RKO (cell line): ENCODE measurements at places on chromosomes 1 and 21.

DNA sequence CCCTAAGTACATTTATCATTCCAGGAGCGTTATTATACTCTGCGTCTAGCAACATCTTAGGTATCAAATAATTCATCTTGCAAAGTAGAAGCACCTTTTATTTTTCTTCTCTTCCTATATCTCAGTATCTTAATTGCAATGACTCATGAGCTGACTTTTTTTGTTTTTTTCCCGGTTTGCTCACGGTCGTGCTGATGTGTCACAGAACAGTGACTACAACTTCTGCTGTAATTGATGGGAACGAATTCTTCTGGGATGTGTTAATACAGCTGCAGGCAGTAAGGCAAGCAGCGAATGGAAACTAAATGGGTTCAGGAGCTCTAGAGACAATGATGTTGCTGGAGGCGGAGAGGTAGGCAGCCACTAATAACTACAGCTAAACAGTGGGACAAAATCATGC, 89.8 kb upstream of the TMPRSS15 start:
- peak; percentile 90 for DNase-seq

GRCh38 chr1:203521074-203521794, 27.3 kb downstream of the OPTC start:
- no peak for DNase-seq

- no peak for DNase-seq
These were observed 777.0 kb downstream of the PLA2G4A start for GRCh38 chr1:187605736-187606135.

DNA sequence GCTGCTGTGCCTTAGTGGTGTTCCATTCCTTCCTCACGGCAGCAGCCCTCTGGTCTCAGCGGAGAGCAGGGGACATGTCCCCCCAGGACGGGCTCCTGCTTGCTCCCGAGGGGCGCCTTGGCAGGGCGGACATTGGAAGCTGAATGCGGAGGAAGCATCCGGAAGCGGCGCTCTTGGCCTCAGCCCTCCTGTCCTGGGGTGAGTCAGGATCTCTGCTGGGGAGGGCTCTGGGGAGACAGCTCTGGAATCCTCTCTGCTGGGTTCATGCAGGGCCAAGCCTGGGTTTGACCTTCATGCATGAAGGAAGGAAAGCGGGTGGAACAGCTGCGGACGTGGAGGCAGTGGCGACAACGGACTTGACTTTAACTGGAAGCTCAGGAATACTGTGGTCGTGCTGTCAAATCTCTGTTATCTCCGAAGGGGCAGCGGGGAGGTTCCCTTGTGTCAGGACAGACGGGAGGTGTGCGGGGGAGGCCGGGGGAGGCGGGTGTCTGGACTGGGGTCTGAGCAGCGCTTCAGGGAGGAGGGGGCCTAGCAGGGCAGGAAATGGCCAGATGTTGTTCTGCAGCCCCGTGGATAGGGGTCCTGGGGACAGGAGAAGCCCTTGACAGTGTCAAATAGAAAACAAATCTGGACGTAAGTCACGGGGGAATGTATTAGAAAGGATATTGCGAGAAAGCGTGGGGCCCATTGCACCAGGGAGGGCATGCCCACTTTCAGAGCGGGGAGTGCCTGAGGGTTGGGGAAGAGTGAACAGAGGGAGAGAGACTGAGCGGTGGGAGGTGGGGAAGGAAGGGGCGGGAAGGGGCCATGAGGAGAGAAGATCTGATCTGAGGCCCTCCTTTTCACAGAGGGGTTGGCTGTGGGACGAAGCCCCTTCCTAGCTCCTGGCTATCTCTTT, 26.6 kb downstream of the CRYAA start:
- no peak for DNase-seq

DNA sequence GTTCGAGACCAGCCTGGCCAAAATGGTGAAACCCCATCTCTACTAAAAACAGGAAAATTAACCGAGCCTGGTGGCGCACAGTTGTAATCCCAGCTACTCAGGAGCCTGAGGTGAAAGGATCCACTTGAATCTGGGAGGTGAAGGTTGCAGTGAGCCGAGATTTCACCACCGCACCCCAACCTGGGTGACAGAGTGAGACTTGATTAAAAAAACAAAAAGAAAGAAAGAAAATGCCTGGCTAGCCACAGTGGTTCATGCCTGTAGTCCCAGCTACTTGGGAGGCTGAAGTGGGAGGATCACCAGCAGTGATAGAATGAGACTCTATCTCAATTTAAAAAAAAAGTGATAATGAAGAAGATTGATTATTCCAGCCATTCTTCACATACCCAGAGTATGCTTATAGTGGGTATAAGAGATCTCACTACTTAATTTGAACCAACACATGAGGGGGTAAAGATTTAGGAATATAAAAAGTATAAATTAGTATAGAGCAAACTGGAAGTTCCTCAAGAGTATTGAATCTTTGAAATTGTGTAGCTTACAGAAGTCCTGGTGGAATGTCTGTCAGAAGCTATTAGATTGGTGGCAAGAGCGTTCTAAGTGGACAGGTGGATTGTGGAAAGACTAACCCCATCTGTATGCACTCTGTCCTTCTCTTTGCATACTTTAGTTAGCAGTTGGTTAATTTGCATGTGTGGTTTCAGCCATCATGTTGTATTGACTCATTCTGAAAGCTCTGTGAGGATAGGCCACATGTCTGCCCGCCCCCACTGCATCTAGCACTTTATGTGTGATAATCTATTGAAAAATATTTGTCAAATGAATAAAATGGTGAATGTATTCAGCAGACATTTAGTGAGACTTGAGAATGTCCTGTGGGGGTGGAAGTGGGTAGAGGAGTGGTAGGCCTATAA, 25.0 kb downstream of the RLF start:
- DNase-seq: peak; percentile 20

DNA sequence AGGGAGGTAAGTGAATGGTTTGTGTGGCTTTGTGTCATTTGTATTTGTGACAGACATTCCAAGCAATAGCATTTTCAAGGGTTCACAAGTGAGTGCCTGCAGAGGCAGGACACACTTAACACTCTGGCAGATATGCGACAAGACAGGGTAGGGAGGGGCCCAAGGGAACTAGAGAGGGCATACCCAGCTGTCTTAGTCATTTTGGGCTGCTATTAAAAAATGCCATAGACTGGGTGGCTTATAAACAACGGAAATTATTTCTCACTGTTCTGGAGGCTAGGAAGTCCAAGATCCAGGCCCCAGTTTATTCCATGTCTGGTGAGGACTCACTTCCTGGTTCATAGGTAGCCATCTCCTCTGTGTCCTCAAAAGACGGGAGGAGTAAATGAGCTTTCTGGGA, 137.4 kb downstream of the FGGY start:
- no peak for DNase-seq

DNA sequence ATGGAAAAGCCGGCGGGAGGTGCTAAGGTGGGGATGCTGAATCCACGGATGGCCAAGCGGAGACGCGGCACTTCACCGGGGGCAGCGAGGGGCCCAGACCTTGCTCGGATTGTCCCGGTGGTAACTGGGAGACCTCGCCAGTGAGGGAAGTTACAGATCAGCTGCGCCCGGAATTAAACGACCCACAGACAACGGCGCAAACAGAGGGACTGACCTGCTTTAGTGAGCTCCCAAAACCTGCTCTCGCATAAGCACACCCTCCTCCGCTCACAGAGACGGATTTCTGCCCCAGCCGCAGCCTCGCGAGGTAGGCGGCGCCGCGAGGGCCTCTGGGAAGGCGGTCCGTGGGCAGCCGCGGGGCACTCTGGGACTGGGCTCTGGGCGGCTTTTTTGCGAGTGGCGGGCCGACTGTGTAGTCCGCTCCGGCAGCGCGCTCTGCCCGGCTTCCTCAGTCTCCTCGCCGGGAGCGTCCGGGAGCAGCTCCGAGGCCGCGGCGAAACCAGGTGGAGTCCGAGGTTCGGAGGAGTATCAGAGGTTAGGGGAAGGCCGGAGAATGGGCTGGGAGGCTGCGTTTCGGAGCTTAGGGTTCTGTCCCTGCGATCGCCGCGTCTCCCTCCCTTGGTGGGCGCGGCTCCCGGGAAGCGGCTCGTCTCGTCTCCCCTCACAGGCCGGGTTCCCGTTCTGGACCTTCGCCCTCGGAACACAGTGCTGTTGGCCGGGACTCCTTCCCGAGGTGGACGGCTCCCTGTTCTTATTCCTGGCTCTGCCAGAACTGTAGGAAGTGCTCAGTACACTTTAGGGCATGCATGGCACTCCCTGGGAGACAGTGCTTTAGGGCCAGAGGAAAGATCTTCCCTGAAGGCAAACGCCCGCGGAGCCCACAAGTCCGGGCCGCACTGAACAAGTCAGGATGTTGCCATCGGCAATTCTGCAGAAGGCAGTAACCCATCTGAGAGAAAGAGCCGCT, at the start of gene EXO5:
TSS of gene EXO5 (plus strand) at position 393 of the 967 bp plus-strand sequence. CDS start 5,778 bp downstream, outside the sequence.
- DNase-seq: peak; percentile 84

GRCh38 chr1:38820860-38821259, 38.7 kb downstream of the RRAGC start:
- DNase-seq: no peak

GRCh38 chr1:72705921-72706320, 423.6 kb upstream of the NEGR1 start:
- no peak for DNase-seq

GRCh38 chr1:205172729-205173366, 38.7 kb downstream of the DSTYK start:
- DNase-seq: peak; percentile 85

DNA sequence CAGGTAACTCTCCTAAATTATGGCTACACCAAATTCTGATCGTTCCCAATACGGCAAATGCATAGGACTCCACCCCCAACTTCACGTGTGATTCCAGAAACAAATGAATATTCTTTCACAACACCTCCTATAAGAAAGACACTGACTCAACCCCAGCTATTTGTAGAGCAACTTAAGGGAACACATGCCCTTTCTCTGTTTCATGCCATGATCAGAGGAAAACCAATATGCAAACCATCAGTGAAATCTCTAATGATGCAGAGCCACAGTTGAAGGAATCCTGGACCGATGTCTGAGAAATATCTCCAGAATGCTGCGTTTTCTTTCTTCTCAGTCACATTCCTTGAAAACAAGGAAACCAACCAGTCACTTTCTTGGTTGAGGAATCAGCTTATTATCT, 164.2 kb upstream of the PTBP2 start:
- DNase-seq: no peak

DNA sequence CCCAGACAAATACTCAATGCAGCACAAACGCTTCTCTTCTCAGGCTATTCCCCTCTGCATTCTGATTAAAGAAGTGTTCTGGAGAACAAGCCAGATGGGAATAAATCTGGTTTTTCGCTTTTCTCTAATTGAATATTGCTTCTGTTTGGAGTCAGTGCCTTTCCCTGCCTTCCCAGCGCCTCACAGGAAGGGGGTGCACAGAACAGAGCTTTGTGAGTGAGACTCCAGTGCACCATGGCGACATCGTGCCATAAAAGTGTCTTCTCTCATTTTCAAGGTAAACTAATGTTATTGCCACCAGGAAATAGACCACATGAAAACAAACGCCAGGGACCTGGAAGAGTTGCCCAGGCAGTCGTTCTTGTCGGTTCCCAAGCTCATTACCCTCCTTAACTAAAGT, 43.6 kb upstream of the SLC45A1 start:
- no peak for DNase-seq

DNA sequence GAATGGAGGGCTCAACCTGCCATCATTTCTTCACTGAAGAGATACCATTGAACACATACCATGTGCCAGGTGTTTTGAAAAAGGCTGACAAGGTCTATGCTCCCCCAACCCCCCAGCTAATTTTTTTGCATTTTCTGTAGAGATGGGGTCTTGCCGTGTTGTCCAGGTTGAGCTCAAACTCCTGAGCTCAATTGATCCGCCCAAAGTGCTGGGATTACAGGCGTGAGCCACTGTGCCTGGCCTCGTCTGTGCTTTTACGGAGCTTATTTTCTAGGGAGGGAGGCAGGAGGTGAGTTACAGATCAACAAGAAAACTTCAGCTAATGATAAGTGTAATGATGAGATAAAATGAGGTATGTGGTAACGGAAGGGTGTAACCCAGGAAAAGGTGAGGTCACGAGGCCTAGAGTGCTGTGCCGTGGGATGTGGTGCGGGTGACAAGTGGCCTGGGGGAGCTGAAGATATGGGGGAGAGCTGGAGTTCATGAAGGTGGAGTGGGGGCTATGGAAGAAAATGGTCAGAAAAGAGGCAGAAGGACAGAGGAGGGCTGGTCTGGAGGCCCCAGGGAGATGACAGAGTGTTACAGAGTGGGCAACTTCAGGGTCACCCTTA, 28.2 kb downstream of the FAAH start:
- no peak for DNase-seq

- DNase-seq: no peak
These were observed 46.0 kb upstream of the JUN start for GRCh38 chr1:58829866-58830265.

DNA sequence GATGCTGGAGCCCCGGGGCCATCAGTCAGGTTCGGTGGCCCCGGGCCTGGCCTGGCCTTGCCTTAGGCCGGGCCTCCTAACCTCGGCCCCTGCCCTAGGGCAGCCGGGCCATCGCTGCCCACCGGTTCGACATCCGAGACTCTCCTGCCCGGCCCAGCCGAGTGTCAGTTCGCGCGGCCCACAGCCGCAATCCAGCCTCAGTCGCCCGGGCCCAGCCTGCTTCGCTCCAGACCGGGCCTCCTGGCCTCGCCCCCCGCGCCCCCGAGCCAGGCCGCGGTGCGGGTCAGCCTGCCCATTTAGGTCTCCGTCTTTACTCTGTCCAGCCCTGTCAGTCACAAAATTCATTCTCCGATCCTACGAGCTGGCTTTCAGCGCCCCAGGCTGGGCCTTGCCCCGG, 777 bp downstream of the LRRC41 start:
- no peak for DNase-seq

GRCh38 chr1:184610876-184611595, 143.6 kb downstream of the EDEM3 start:
- no peak for DNase-seq
